ENCODE measurements at places on chromosomes 7 and 10. TPM values are rescaled to one million over a fixed set of nuclear protein-coding genes. Genes with fewer than 3 reads are reported as not detected.

The FLNC gene
- polyA plus RNA-seq = 43.7 TPM

The SYT15 gene
- polyA plus RNA-seq = 0.07 TPM

The EIF5AL1 gene
- 0.26 TPM for polyA plus RNA-seq

The FAM13C gene
- 7.6 TPM for polyA plus RNA-seq

The URGCP gene
- 22.9 TPM for polyA plus RNA-seq

The CACNB2 gene
- polyA plus RNA-seq = 0.75 TPM

The CALY gene
- 3.3 TPM for polyA plus RNA-seq

GRCh38 chr10:119595676-119596515 is 868 bp downstream of the TIAL1 start:
- H3K27me3 ChIP-seq = no peaks in the 10 kb centered on the region
- H3K4me3 ChIP-seq = peak overlapping the region; percentile 96
- no peak for DNase-seq
- peak overlapping the region; percentile 99 for H3K27ac ChIP-seq

DNA sequence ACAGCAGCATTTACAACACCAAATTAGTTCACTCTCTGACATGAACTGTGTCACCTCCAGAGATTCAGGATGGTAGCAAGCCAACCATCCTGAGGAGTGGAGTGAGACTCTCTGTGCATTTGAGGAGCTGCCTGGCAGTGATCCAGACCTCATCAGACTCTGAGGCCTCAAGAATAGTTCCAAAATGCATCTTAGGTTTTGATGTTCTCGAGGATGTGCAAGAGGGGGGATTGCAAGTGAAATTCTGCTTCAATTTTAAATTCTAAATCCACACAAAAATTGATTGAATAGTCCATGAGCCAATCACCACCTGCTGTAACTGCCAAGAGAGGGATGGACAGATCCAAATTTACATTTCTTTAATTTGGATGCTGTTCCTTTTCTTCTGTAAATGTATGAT is 49.7 kb downstream of the SLK start:
- peaks cover 3% of the 10 kb centered on the region for H3K4me1 ChIP-seq
- no peaks in the 10 kb centered on the region for H3K27me3 ChIP-seq
- DNase-seq = no peak
- H3K36me3 ChIP-seq = peaks cover 44% of the 10 kb centered on the region

DNA sequence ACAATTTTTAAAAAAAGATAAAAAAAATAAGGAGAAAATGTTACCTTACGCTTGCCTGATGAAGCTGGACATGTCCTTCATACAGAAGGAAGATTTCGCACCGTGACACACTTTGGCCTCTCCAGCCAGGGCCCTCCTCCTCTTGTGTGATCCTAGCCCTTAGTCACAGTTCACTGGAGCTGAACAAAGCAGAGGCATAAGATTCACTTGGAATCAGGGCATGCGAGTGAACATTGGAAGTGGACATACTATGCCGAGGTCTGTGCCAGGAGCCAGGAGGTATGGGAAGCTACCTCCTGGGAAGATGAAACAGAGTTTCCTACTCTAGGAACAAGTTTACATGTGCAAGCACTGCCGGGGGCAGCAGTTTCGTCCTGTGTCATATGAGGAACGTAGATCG is 91.5 kb downstream of the XPNPEP1 start:
- H3K4me3 ChIP-seq = no peak overlapping the region
- DNase-seq = no peak
- no peaks in the 10 kb centered on the region for H3K4me1 ChIP-seq
- no peaks in the 10 kb centered on the region for H3K36me3 ChIP-seq
- no peak overlapping the region for H3K27ac ChIP-seq
- no peaks in the 10 kb centered on the region for H3K27me3 ChIP-seq

GRCh38 chr10:97069576-97070362 is 116.0 kb downstream of the SLIT1 start:
- H3K27ac ChIP-seq = no peak overlapping the region
- no peak overlapping the region for H3K4me3 ChIP-seq
- DNase-seq = no peak
- no peaks in the 10 kb centered on the region for H3K4me1 ChIP-seq
- peaks cover 17% of the 10 kb centered on the region for H3K27me3 ChIP-seq
- H3K36me3 ChIP-seq = no peaks in the 10 kb centered on the region

DNA sequence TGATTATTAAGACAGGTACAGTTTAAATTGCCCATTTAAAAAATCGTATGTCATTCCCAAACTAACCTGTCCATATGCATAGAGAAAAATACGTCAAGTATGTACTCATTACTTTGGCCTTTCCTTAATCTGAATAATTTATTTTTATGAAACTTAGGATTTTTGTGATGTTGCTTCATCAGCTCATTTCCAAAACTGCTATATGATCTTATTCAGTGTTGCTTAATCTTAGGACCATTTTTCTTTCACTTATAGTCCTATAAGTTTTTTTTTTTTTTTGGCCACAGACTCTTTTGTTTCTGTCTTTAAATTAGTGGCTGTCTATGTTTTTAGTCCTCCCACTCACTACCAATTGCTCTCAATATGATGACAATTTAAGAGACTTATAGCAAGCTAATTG is 345.1 kb downstream of the PHTF2 start:
- no peak overlapping the region for H3K27ac ChIP-seq
- H3K4me3 ChIP-seq = no peak overlapping the region
- DNase-seq = no peak
- H3K36me3 ChIP-seq = no peaks in the 10 kb centered on the region

DNA sequence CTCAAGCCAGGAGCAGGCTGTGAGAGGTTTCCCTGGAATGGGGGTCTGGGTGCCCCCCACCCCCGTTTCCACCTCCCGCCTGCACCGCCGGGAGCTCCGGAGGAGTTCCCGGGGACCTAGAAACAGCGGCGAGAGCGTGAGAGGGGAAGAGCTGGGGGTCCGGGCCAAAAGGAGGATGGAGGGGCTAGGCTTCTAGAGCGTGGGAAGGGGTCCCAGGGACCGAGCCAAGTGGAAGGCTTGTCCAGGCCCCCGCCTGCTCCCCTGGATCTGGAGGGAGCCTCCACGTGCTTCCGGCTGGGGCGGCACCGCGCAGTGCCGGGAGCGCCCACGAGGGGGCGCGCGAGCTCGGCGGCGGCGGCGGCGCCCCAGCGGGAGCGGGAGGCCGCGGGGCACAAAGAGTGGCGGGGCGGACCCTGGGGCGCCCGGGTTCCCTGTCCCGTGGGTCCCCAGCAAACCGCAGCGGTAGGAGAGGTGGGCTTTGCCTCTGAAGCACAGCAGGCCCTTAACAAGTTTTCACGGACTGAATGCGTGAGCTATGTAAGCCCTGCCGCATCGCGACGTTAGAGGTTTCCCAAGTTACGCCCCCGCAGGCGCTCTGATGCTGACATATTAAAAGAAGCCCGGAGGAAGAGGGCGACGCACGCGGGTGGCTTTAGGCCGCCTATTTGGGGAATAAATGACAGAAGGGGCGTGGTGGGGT is 104.4 kb upstream of the LRRC4 start:
- H3K36me3 ChIP-seq = no peaks in the 10 kb centered on the region
- H3K4me1 ChIP-seq = peaks cover 10% of the 10 kb centered on the region
- peak overlapping the region; percentile 60 for H3K4me3 ChIP-seq
- H3K27me3 ChIP-seq = 0 out of 2 replicates have a peak, but pooled peaks cover 9% of the 10 kb centered on the region
- no peak overlapping the region for H3K27ac ChIP-seq

DNA sequence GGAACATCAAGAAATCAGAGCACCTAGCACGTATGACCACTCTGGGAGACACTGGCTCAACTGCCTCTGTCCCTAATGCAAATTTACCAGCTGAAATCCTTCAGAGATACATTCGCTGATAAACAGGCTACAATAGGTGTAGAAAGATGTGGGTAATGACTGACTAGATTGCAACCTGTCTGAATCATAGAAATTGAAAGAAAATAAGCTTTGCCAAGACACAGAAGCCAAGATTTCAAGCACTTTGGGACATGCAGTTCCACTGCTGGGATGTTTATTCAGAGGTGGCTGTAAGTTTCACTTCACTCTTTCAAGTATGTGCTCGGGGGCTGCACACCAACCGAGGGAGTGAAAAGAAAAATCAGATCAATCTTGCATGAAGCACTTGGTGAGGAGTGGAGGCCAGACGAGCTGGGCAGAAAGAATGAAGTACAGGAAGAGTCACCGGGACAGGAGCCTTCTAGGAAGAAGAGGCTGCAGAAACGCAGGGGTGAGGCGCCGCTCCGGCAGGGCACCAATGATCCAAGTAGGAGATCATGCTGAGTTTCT is 276.7 kb downstream of the PARD3 start:
- DNase-seq = no peak
- no peak overlapping the region for H3K4me3 ChIP-seq
- no peaks in the 10 kb centered on the region for H3K27me3 ChIP-seq
- no peaks in the 10 kb centered on the region for H3K4me1 ChIP-seq

GRCh38 chr10:131982185-131982756 is 548 bp upstream of the BNIP3 start:
- no peaks in the 10 kb centered on the region for H3K36me3 ChIP-seq
- no peaks in the 10 kb centered on the region for H3K27me3 ChIP-seq
- no peak overlapping the region for H3K27ac ChIP-seq
- DNase-seq = peak; percentile 72

DNA sequence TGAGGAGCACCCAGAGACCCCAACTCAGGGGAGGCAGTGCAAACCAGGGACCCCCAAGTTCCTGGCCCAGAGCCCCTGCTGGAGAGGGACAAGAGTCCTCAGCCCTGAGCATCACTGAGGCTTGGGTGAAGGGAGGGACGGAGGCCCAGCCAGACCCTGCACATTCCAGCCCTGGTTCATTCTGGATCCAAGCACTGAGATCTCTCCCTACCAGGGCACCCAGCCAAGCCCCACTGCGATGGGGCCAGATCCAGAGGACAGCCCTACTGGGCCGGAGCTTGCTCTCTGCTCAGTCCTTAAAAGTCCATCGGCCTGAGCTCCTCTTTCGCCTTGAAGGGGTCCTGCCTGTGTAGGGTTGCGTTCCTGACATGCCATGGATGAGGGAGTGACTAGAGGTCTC is 40.5 kb upstream of the RABGEF1 start:
- no peak overlapping the region for H3K27ac ChIP-seq
- H3K27me3 ChIP-seq = no peaks in the 10 kb centered on the region
- no peak for DNase-seq
- H3K4me3 ChIP-seq = no peak overlapping the region
- no peaks in the 10 kb centered on the region for H3K4me1 ChIP-seq

GRCh38 chr10:29830531-29831512 is 196.1 kb upstream of the SVIL start:
- no peaks in the 10 kb centered on the region for H3K27me3 ChIP-seq
- H3K4me1 ChIP-seq = peaks cover 3% of the 10 kb centered on the region
- H3K4me3 ChIP-seq = no peak overlapping the region
- no peak for DNase-seq
- H3K27ac ChIP-seq = no peak overlapping the region
- no peaks in the 10 kb centered on the region for H3K36me3 ChIP-seq

GRCh38 chr10:2951235-2951835 is 116.0 kb upstream of the PFKP start:
- H3K36me3 ChIP-seq = no peaks in the 10 kb centered on the region
- no peak for DNase-seq
- H3K4me3 ChIP-seq = no peak overlapping the region

GRCh38 chr10:93711891-93712290 is 9.5 kb upstream of the FRA10AC1 start:
- DNase-seq = no peak
- no peak overlapping the region for H3K27ac ChIP-seq
- H3K27me3 ChIP-seq = no peaks in the 10 kb centered on the region
- H3K36me3 ChIP-seq = no peaks in the 10 kb centered on the region

- DNase-seq = no peak
- no peak overlapping the region for H3K4me3 ChIP-seq
- H3K36me3 ChIP-seq = no peaks in the 10 kb centered on the region
Measured at GRCh38 chr10:64976150-64976549, 1454.9 kb downstream of the REEP3 start.

DNA sequence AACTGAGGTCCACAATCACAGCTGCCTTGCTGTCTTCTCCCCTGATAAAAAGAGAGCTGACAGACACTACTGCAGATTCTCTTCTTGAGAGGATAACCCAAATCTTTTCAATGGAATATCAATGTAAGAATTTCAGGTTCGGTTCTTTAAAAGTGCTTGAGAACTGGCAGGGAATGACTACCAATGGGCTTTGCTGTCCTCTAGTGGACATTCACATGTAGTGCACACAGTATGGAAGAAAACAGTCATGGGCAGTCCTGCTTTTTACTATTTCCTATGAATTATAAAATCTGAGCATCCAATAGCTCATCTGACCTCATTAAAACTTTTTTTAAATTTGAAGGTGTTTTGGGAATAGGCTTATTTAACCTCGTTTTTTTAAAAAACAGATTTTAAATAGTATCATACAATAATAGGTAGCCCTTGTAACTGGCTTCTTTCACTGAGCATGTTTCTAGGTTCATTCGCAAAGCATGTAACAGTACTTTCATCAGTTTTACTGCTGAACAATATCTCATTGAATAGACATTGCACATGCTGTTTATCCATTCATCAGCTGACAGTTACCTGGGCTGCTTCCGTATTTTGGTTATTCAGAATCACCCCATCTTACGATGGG is 18.3 kb downstream of the FZD9 start:
- no peaks in the 10 kb centered on the region for H3K4me1 ChIP-seq
- no peak overlapping the region for H3K4me3 ChIP-seq
- H3K27ac ChIP-seq = no peak overlapping the region
- H3K27me3 ChIP-seq = no peaks in the 10 kb centered on the region

DNA sequence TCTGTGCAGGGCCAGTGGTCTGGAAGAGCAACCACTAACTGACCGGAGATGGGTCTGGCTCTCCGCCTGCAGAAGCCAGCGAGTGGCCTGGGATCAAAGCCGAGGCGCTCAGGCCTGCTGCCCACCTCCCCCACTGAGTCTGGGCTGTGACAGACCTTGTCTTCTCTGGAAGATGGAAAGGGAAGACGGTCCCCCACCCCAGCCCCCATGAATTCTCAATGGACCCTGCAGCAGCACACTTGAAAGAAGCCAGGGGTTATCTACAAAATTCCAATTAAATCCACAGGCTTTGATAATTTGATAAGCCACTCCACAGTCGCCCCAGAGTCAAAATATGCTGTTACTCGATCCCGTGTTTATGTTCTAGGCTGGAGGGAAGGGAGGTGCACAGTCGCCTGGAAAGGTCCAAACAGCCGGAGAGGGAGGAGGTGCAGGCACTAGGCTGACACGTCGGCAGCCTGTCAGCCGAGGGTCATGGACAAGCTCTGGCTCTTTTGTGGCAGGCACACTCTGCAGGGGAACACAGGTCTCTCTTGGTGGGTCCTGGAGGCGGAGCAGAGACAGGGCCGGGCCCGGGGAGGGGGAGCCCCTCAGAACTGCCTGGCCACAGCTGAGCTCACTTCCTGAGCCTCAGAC is 134.9 kb downstream of the SH3PXD2A start:
- H3K27me3 ChIP-seq = no peaks in the 10 kb centered on the region
- H3K4me3 ChIP-seq = no peak overlapping the region
- H3K36me3 ChIP-seq = no peaks in the 10 kb centered on the region
- peak; percentile 79 for DNase-seq

DNA sequence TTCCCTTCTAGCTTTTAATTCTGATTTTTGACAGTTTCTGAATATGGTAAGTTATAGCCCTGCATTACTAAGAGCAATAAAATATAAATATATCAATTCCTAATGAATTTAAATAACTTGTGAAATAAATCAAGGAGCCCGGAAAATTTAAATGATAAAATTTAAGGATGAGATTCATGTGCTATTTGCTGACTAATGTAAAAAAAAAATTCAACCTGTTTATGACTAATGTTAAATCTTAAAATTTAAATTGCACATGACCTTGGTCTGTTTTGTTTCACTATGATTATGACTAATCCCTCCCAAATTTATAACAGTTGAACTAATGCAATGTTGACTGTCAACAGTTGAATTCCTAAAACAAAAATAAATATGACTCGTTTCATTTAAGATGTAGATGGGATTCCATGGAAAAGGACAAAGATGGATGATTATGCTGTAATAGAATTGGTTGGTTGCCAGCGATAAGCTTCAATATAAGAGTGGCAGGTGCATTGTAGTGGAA is 419.9 kb downstream of the NRG3 start:
- H3K4me1 ChIP-seq = no peaks in the 10 kb centered on the region
- no peak overlapping the region for H3K4me3 ChIP-seq
- H3K27ac ChIP-seq = no peak overlapping the region
- no peaks in the 10 kb centered on the region for H3K36me3 ChIP-seq
- DNase-seq = no peak
- H3K27me3 ChIP-seq = no peaks in the 10 kb centered on the region
